T-cell (primary cell): ENCODE measurements at places on chromosomes 6 and 20.

DNA sequence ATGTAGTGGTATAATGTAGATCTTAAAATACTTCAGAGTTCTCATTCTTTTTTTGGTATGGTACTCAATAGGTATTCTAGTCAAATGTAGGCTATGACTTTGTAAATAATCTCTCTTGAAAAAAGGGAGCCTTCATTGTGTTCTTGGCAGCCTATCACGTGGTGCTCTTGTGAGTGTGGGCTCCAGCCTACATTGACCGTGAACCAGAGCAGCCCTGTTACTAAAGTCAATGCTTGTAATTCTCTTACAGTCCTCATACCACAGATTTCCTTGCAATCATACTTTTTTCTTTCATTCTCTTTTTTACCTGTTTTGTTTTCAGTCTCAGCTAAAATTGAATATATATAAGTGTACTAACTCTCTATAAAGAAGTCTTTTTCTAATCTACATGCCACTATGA lies 31.1 kb downstream of the ARID1B start:
- no peak for DNase-seq

- no peak for DNase-seq
Observed at GRCh38 chr6:105797983-105798453, 288.1 kb upstream of the PRDM1 start.

- peak; percentile 2 for DNase-seq
Observed at GRCh38 chr6:125357515-125358256, 55.9 kb upstream of the HDDC2 start.

DNA sequence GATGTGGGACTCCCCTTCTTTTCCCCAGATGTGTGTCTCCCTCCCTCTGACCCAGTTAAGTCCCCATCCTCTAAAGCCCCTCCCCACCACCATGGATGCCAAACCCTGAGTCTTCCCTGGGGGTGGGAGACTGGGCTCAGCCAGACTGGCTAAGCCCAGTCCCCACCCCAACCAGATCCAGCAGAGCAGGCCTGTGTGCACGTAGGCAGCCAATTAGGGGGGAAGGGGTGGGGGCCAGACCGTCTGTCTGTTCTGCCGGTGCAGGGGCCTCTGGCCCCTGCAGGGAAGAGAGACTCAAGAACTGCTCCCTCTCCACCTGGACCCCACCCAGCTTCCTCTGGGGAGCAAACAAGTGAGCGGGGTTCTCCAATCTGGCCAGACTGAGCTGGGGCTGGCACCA lies 605 bp downstream of the COX4I2 start:
- no peak for DNase-seq

- no peak for DNase-seq
Observed at GRCh38 chr20:63032026-63032800, 25.4 kb upstream of the BHLHE23 start.

GRCh38 chr20:4195499-4195898 lies 180.1 kb upstream of the RNF24 start:
- DNase-seq: no peak

DNA sequence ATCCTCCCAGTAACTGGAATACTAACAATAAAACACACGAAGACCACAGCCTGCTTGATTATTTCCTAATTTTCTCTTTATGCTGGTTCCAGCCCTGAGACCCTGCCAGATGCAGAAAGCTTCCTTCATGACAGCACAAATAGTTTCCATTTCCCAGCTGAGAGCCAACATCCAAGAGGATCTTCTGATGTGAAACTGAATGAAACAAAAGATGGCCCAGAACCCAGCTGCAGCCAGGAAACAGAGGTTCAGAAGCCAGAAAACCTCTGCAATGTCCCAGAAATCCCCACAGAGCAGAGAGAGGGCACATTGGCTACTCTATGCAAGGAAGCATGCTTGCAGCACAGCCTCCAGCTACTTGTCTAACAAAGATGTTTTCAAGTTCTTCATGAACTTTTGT lies 61.8 kb upstream of the PLEKHG1 start:
- DNase-seq: no peak

DNA sequence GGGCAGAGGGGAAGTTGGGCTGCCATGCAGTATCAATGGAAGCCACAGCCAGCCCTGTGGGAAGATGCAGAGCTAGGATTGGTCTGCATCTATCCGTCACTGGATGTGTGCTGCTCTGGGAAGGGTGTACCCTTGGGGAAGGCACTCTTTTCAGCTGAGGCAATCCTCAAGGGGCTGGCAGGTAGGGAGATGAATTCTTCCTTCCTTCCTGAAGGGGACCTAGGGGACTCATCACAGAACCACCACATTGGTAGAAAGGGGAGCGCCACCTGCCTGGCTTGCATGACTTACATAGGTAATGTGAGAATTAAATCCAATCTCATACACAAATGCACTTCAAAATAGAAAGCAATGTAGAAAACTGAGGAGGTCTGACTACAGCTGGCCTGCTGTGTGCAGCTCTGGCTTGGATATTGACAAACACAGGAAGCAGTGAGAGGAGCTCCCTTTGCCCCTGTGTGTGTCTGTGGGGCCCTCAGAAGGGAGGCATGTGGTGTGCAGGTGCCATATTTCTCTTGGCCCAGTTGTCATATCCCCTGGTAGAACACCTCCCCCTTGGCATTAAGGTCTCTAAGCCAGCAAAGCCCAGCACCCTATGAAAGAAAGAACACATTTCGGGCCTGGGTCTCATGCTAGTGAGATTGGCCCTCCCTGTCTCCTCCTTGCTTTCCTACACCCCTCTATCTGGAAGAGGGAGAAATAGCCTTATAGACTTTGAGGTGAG lies 260.3 kb upstream of the MOCS1 start:
- DNase-seq: no peak

DNA sequence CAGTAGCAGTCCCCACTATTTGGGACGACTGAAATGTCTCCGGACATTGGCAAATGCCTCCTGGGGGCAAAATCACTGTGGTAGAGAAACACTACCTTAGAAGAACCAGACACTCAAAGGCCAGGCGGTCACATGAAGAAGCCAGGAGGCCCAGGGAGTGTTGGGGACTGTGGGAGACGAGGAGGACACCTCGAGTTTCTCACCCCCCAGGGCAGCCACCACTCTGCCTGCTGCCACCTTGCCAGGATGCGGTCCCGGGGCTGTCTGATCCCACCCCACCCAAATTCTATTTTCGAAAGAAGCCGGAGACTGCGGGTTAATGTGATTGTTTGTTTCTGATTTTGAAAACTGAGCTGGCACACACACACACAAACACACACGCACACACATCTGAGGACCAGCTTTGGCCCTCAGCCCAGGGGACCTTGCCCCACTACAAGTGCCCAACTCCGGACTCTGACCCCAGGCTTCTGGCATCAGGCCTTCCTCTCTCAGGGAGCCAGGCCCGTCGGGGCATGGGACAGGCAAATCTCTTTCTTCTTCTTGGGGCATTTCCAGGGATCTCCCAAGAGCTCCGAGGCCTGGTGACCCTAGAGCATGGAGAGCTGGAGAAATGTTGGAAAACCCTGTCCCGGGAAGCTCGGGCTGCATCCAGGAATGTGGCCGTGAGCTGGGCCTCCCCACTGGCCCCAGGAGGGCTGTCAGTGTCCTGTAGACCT lies 187.5 kb upstream of the PMEPA1 start:
- no peak for DNase-seq

- no peak for DNase-seq
Observed at GRCh38 chr6:799769-800168, 106.8 kb upstream of the EXOC2 start.

DNA sequence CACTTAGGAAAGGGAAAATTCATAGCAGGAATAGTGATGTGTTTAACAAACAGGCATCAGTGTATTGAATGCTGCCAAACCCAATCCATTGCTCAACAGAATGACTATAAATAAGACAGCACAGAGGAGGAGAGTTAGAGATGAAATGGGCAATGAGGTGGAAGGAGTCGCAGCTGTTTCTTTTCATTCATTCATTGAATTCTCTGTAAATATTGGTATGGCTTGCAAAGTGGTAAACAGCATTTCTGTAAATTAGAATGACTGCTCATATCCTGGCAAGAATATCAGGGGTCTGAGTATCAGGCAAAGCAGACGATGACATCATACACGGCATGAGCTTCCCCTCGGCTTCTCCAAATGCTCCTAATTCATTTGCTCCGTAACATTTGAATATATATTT lies 703.6 kb upstream of the SLC35B3 start:
- no peak for DNase-seq

- DNase-seq: no peak
Observed at GRCh38 chr6:98116455-98116854, 717.9 kb upstream of the POU3F2 start.

GRCh38 chr6:145699462-145699861 lies 35.9 kb downstream of the EPM2A start:
- no peak for DNase-seq

- no peak for DNase-seq
Observed at GRCh38 chr6:134358320-134358719, 40.4 kb upstream of the SGK1 start.

- no peak for DNase-seq
Observed at GRCh38 chr6:77987035-77987384, 334.2 kb downstream of the MEI4 start.

DNA sequence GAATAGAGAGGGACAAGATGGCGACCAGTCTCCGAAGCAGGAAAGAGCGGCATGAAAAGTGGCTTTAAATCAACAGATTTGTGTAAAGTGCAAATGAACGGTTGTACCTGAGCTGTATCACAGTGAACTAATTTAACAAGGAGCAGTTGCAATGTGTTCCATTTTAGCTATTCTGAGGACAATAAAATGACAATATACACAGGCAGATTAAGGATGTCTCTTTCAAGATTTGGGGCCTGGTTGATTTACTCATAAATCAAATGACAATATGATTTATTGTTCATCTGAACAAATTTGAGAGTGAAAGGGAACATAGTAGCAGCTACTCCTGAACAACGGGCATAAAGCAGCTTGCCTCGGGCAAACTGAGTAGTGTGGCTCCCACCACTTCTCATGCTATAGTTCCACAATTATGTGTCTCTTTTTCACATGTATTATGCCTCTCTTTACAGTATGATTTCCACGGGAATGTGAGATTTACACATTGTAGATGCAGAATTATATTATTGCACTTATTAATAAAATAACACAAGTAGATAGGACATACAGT lies 204.1 kb upstream of the AGPAT4 start:
- DNase-seq: no peak

DNA sequence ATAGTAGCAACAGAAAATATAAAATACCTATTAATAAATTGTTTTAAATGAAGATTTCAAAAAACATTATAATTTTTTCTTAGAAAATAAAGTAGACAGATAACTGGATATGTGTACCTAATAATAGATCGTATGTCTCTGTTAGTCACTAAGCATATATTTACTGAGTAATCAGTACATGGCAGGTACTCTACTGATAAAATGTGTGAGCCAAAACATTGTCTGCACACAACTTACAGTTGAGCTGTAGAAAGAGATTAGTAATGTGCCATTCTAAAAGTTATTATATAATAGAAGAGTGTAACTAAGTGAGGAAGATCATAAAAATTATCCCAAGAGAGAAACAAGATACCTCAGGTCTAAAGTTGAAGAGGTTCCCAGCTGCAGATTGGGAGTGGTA lies 929.9 kb upstream of the EPHA7 start:
- no peak for DNase-seq

- no peak for DNase-seq
Observed at GRCh38 chr6:44653761-44654218, 266.3 kb downstream of the CDC5L start.

GRCh38 chr6:27575594-27576361 lies 102.9 kb upstream of the ZNF184 start:
- no peak for DNase-seq

DNA sequence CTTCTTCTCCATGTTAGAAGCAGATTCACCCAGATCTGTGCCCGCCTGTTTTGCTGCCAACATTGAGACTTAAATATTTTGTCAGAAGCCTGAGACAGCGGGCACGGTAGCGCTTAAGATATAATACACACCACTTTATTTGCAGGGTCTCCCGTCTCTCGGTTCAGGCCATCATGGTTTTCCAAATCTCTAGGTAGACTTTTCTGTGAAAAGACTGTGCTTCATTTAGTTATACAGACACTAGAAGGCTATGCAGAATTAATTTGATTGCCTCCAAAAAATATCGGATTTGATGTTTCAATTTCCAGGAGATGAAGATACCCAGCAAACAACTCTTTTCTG lies 598 bp downstream of the TBP start:
- no peak for DNase-seq

- DNase-seq: peak; percentile 16
Observed at GRCh38 chr6:18155864-18156421, 721 bp downstream of the KDM1B start.

GRCh38 chr6:14430218-14430617 lies 312.6 kb downstream of the CD83 start:
- DNase-seq: no peak

DNA sequence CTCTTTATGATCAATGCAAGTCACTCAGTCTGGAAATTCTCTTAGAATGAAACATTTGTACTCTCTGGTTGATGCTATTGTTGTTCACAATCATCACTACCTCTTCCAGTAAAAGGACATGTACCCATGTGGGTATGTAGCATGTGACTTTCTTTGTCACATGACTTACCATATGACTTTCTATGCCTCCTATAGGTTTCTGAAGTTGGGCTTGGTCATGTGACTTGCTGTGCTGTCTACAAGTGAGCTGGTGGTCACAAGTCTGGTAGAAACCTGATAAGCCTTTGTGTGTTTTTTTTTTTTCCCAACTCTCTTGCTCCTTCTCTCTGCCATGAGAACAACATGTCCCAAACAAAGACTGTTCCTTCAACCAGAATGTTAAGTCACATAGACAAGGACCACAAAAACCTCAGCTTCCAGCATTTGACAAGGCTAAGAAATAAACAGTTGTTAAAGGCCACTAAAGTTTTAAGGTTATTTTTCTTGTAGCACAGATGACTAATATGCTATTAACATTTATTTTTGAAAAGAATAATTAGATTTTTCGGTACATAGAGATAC lies 379.2 kb upstream of the SLC35B3 start:
- DNase-seq: no peak

DNA sequence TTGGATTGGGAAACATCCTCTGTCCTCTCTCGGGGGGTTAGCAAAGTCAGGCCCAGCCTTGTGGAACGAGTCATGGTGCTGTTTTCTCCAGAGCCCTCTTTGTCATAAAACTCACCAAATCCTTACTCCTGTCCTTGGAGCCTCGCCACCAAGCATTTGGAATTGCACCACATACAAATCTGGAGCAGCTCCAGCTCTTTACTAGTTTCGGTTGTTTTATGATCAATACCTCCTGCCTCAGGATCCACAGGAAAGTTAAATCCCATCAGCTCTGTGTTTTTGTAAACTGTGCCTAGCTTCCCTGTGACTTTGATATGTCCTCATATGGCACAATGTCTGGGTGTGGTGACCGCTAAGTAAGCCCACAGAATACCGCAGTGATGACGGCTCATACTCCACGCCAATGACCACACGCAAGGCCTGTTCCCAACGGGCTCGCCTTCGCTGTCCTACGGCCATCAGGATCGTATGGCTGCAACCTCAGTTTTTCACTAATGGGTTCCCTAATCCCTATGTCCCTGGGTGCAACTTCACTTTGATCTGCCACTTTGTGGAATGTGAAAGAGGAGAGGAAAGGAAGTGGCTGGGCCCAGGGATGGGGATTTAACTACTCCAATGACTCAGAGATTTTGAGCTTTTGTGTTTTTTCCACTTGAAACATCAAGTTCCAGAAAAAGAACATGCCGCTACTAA lies 111.3 kb upstream of the FOXQ1 start:
- DNase-seq: no peak
